Stimulated activated CD8-positive, alpha-beta memory T cell treated with anti-CD3 and anti-CD28 coated beads, Interleukin-4, amount 100 ng/mL, for 4 hours (primary cell): ENCODE measurements at places on chromosomes 1 and 21.

DNA sequence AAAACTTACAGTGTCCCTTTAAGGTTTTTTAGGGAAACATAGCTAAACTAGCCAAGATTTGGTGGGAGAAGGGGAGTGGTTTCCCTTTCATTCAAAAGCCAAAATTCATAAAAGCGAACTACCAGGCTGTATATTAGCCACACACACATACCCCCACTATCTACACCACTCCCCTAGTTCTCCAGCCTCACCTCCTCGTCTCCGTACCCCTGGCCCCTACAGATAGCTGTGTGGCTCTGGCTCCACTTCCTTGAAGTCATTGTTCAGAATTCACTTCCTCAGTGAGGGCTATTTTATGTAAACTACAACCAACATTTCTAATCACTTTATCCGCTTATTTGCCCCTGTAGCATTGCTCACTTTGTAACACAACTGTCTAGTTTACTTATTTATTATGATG is 5.3 kb upstream of the DPH5 start:
- DNase-seq = no peak

- no peak for DNase-seq
Measured at GRCh38 chr1:241443561-241443960, 76.0 kb downstream of the FH start.

DNA sequence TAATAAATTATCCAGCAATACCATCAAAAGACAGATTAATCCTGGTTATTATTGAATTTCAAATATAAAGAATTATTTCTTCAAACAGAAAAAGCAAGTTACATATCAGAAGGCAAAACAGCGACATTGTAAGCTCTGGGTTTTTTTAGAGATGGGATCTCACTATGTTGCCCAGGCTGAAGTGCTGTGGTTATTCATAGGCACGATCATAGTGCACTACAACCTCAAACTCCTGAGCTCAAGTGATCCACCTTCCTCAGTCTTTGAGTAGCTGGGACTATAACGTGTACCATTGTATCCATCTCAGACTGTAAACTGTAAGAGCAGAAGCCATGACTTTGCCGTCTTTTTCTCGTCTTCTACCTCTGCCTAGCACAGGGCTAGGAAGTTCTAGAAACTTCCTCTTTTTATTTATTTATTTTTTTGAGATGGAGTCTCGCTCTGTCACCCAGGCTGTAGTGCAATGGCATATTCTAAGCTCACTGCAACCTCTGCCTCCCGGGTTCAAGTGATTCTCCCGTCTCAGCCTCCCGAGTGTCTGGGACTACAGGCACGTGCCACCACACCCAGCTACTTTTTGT is 20.0 kb upstream of the GPX7 start:
- DNase-seq = no peak

GRCh38 chr1:75954586-75954985 is 22.4 kb upstream of the ASB17 start:
- no peak for DNase-seq

DNA sequence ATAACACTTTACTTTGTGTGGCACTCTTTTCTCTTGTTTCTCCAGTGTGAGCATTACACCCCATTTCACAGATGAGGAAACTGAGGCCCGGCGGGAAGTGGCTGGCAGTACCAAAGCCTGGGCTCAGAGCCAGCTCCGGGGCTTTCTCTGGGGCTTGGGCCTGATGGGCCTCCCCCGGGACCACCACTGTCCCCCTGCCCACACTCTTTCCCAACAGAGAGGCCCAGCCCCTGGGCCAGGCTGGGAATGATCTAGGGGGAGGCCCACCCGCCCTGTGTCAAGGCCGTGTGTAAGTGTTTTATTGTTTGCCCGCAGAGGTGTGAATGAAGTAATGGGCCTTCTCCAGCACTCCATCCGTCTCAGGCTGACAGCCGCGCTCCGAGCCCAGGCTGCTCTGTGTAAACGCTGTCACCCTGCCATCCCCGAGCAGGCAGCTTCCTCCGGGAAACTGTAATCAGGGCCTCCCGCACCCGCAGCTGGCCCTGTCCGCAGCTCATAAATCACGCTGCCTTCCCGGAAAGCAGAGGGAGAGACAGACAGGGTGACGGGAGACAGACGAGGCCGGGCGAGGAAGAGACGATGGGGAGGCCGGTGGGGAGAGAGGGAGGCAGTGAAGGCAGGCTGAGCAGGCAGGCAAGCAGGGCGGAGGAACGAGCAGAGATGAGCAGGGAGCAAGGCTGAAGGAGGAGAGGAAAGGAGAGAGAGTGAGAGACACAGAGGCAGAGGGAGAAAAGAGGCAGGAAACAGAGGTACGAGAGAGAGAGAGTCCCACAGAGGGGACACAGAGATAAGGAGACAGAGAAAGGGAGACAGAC is 109.7 kb upstream of the ZBTB40 start:
- DNase-seq = no peak

DNA sequence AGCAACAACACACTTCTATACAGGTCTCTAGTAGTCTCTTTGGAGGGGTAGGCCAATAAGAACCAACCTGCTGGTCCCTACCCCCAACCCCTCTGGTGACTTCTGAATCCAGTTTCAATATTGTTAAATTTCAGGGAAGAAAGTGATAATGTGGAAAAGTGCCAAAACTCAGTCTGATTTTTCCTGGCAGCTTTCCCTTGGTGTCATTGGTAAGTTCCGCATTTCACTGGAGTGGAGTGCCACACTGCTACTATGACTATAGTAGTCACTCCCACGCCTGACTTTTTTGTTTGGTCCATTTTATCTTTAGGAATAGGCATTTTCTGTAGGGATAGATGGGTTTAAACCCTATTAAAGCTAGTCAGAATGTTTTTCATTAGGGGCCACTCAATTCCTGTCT is 5.7 kb upstream of the ARID1A start:
- DNase-seq = no peak

GRCh38 chr21:23890652-23891051 is 1716.6 kb downstream of the MRPL39 start:
- no peak for DNase-seq

DNA sequence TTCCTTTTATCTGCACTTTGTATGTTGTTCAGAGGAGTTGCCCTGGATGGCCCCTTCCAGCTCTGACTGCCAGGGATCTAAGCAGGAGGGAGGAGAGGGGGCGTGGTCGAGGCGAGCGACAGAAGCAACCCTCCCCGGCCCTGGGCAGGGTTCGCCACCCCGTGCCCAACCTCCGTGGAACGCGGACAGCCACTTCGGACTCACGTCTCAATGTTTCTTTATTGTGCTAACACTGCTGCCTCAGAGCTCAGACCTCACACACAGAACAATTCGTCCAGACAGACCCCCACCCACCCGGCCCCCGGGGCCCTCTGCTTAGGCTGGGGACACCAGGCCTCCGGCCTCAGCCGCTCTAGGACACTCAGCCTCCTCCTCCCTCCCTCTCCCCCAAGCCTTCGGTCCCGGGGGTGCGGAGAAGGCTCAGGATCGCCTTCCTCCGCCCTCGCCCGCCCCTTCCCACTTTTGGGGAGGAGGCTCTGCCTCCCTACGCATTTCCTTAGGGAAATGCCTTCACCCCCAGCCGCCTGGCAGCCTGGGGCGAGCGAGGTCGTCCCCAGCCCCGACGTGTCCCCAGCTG is 8.3 kb downstream of the VSIG8 start:
- no peak for DNase-seq

DNA sequence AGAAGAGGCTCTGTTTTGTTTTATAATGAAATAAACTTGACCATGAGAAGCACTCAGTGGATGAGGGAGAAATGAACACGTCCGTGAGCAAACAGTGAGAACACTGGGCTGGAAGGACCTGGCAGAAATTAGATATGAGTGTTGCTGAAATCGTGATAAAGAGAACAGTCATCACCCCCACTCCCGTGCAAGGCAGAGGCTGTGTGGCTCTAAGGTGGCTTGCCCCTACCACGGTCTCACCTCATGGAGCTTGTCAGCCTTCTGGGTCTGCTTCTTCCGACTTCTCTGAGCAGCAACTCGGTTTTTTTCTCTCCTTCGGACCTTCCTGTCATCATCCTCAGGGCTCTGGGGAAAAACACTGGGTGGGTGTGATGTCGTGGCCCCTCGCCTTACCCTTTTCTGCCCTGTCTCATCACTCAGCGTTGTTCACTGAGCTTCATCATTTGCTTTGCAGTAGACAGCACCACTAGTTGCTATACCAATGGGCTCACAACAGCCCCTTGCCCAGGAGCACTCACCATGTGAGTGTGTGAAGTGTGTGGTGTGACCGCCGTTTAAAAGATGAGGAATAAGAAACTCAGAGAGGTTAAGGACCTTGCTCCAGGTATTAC is 2.8 kb downstream of the BATF3 start:
- DNase-seq = no peak

DNA sequence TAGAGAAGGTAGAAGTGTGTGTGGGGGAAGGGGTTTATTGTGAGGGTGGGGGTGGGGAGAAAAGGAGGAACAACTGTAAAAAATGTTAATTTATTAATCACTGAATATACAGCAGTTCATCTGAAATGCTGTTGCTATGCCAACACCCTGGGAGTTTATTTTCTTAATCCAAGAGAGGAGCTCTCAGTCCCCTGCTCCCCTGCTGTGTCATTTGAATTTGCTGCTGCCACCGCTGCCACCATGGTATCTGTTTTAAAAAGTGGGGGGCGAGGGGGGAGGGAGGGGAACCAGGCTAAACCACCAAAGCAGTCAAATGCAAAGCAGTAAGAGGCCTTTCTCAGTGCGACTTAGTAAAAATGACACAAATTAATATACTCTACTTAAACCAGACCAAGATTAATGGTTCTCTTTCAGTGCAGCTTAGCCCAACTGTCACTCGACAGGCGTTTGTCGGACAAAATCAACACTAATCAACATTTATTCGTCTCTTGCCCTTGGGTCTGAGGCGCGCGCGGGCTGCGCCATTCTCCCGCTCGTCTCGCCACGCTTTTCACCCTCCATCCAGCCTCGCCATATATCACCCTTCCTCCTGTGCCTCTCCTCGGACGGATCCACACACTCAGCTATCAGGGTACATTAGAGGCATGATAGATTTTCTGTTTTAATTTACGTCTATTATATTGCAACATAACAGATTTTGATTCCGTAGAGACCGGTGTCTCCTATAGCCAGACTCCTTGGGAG is 76.2 kb downstream of the PBX1 start:
- no peak for DNase-seq

GRCh38 chr1:170932236-170932635 is 3.1 kb upstream of the MROH9 start:
- no peak for DNase-seq

GRCh38 chr1:184890539-184890973 is 83.8 kb downstream of the NIBAN1 start:
- DNase-seq = no peak

GRCh38 chr1:51644533-51645197 is 27.8 kb downstream of the OSBPL9 start:
- no peak for DNase-seq

- no peak for DNase-seq
Measured at GRCh38 chr1:212664409-212665199, 35.0 kb downstream of the BATF3 start.

GRCh38 chr1:24149866-24150233 is 6.9 kb upstream of the IL22RA1 start:
- DNase-seq = no peak

DNA sequence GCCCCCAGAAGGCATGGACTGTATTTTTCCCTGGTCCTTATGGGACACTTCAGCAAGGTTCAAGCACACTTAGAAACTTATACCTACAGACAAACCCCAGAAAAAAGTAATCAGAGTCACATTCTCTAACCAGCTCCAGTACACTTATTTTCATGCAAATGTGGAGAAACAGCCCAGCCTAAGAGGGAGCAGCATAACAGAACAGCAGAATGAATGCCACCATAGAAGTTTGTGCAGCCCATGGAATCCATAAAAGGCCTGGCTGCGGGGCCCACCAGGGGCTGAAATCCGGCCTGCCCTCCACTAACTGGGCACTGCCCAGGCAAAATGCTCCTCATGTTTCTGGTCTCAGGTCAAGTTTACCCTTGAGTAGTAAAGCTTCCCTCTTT is 60.4 kb upstream of the ATP1A1 start:
- DNase-seq = no peak

DNA sequence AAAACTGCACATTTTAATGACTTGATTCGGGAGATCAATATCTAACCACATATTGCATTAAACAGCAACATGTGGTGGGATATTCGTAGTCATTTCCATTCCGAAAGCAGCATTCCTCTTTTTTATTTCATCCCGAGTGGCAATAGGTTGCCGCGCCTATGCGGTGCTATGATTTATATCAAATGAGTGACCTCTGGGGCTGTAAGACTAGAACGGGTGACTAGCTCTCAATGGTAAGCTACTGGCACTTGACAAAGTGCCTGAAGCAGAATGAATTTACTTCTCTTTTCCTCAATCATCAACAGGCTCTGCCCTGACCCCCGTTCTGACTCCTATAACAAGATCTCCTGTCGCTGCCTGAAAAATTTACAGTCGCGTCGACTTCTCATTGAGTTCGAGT is 162.3 kb downstream of the ZNF281 start:
- no peak for DNase-seq

DNA sequence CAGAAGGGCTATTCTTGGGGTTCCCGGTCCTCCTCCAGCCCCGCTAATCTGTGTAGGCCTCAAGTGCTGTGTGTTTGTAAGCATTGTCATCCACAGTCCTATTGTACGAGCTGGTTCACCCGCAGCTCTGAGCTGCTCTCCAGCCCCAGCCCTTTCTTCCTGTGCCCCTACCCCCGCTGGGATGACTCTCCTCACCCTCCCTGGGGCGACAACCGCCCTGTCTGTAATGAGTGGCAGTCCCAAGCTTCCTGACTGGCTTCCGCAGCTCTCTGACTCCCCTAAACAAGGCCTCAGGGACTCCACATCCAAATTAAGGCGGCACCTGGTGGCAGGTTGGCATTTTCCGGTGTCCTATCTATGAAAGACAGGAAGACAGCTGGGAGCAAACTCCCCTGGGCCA is 45.8 kb downstream of the TFF3 start:
- no peak for DNase-seq

DNA sequence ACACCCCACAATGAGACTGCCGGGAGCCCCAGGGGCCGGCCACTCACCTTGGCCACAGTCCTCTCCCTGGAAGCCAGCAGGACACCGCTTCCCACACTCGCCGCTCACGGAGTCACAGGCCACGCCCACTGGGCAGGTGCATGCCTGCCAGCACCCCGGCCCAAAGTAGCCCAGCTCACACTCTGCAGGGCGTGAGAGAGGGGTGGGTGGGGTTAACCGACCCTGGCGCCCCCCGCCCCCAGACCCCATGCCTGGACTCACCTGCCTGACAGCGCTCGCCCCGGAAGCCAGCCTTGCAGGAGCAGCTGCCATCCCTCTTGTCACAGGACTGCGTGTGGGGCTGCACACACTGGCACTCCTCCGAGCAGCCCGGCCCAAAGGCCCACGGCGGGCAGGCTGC is 50.7 kb downstream of the ARHGEF16 start:
- DNase-seq = no peak
